Activated CD4-positive, alpha-beta T cell treated with anti-CD3 and anti-CD28 coated beads for 4 hours (primary cell): ENCODE measurements at places on chromosomes 3 and 15.

- DNase-seq: no peak
Observed at GRCh38 chr3:56064684-56065083, 403.6 kb downstream of the ERC2 start.

GRCh38 chr3:35757991-35758757 lies 118.8 kb downstream of the ARPP21 start:
- DNase-seq: no peak

DNA sequence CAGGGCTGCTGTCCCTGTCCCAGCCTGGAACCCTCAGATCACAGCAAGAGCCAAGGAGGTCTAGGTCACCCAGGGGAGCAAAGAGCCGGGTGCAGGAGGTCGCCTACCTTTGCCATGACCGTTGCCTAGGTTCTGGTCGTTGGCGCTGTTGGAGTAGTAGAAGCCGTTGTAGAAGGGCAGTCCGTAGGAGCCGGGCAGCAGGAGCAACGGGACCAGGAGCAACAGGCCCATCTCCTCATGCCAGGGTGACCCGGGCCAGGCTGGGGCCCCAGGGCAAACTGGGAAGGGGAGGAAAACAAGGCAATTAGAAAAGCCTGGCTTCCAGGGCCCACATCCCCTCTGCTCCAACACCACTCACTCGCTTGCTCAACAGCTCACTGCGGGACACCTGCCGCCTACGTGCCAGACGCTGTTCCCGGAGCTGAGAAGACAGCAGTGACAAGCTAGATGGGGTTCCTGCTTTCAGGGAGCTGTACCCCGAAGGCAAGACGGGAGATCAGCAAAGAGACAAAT lies 8.2 kb downstream of the HAPLN3 start:
- no peak for DNase-seq

DNA sequence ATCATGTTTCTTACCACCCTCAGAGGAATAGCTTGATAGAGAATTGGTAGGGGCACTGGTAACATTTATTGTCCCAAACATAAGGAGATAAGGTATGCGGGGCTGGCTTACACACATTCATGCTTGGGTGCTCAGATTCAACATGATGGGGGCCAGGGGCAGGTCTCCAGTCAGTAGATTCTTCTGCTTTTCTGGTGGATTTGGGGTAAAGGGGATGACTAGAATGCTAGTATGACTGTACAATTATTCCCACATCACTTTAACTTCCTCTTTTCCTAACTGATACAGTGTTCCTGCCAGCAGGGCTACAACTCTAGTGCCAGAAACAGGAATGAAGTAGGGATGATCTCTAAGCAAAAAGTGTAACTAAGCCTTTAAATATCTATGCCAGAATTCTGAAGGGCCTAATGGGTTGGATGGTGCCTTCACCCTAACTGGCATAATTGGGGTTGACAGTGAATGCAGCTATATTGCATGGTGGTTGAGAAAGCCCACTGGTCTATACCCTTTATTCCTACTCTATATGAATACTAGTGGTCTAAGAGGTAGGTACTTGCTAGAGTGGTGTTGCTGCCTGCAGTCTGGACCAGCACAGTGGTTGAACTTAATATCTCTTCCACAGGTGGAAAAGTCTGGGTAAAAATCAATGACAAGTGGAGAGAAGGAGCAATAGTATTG lies 117.4 kb downstream of the IL12A start:
- DNase-seq: no peak

GRCh38 chr15:46502667-46503066 lies 867.8 kb downstream of the SQOR start:
- no peak for DNase-seq

GRCh38 chr15:60840703-60841411 lies 361.9 kb upstream of the ICE2 start:
- peak; percentile 35 for DNase-seq

DNA sequence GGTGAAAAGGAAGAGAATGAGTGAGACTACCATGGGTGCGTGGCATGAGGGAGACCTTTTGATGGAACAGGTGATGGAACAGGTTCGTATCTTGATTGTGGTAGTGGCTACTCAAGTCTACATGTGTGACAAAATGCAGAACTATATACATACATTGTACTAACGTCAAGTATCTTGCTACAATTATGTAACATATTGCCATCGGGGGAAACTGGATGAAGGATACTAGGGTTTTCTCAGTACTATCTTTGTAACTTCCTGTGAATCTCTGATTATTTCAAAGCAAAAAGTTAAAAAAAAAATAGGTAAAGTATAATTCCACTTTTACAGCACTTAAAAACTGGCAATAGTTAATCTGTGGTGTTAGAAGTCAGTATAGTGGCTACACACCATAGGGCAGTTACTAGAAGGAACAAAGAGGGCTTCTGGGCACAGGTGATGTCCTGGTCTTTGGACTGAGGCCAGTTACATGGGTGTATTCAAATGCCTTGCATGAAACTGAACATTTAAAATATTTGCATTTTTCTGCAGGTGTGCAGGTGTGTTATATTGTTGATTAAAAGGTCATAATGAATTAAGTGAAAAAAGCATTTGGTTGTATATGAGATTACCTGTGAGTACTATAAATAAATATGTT lies 61.4 kb downstream of the LRRK1 start:
- DNase-seq: no peak

DNA sequence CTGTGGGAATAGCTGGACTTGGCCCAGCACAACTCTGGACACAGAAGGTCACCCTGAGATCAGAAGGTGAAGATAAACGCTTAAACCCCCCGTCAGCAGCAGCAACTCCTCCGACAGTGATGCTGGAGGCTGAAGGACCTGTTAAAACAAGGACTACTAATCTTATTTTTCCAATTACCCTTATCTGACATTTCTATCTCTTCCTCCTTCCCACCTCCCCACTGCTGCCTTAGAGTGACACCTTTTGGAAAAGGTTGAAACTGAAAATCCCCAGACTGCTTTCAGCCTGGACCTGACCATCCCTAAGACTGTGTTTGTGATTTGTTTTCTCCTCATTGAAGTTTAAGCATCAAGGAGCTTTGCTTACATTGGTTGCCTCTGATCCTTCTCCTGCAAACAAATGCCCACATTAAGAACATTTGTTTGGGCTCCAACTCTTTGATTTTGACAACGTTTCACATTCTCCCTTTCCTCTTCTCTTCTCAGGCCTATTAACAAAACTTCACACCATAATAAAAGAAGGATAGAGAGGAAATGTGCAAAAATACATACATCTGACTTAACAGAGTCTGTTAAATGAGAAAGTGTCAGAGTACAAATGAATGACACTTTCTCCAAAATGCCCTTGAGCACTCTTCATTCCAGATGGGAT lies 410.6 kb upstream of the WNT5A start:
- DNase-seq: no peak

GRCh38 chr3:29335438-29335837 lies 54.6 kb downstream of the RBMS3 start:
- DNase-seq: no peak

DNA sequence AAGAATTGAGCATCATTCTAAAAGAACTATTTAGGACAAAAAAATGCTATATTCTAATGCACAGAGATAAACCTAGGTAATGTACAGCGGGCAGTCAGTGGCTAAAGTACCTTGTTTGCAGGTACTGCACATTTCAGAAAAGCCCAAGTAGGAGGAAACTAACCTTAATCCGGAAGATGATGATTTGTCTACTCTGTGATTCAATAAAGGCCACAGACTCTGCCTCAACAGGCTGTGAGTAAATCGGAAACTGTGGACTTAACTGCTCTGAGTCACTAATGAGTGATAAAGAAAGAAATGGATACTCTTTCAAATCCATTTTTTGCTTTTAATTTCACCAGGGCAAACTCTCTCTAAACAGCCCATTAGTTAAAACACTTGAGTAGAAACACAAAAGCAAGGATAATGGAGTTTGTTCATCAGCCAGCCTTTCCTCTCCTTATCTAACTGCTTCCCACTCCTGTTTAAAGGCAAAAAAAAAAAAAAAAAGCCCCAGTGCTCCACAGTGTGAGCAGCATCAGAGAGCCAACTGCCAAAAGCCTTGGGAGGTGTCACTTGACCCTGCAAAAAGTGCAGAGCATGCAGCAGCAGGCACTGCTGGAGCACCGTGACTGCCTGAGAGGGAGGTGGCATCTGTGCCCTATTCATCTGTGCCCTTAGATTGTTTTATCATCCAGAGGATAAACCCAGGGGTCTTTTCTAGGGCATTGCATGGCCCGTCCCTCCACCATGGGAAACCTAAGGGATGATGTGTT lies 187.7 kb downstream of the SATB1 start:
- DNase-seq: no peak

GRCh38 chr3:194492001-194492400 lies 5.2 kb upstream of the ATP13A3 start:
- DNase-seq: no peak

DNA sequence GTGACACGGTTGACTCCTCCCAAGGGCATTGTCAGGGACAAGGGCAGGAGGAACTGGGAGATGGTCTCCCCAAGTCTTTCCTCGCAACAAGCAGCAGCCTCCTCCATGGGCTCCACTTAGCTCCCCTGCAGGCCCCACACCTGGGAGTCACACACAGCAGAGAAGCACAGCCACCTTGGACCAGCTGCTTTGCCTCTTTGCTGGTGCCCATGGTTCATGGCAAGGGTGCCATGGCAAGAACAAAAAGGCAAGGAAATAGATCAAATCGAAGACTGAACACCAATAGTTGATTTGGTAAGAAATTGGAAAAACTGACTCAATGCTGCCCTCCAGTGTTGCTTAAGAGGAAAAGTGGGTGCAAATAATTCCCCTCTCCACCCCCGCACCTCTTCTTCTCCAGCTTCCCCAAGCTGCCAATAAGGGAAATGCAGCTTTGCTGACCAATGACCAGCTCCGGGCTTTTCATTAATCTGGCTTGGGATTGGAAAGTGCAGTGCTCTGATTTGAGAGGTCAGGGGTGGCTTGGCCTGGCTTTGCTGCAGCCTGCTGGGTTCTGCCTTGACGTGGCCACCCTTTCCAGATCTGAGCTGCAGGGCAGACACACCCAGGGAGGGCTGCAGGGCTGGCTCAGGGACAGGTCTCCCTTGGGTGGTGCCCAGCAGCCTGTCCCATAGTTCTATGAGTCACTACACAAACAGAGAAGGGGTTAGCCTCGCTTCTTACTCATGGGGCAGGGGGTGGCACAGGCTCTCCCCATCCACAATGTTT lies 162.0 kb downstream of the KLF13 start:
- DNase-seq: peak; percentile 42

DNA sequence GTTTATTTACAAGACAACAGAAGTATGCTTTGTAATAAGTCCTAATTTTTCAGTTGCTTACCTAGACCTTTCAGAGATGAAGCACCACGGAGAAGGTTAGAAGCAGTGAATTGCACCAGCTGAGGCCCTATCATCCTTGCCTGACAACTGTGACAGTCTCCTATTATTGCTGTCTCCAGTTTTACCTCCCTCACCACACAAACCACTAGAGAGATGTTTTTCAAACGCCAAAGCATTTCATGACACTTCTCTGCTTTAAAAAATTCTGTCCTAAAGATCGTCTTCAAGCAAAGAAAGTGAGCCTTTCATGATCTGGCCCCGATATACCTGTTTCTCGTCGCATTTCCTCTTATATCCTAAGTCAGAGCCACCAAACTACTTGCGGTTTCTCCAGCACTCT lies 72.3 kb upstream of the TSPAN3 start:
- no peak for DNase-seq

- DNase-seq: no peak
Observed at GRCh38 chr3:123688241-123688747, 103.4 kb upstream of the HACD2 start.

DNA sequence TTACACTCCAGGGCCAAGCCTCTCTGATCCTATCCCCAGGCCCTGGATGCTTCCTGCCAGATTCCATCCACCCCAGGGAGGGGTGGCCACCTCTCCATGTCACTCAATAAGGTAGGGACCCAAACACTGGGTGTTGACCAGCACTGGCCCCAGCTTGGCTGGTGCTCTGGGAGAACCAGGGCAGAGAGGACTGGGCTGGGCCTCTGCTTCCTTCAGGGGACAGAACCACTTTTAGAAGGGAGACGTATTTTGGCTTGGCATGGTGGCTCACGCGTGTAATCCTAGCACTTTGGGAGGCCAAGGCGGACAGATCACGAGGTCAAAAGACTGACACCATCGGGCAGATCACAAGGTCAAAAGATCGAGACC lies 4.7 kb upstream of the CPLX3 start:
- no peak for DNase-seq

- no peak for DNase-seq
Observed at GRCh38 chr3:45029216-45029615, 3.1 kb downstream of the CLEC3B start.

DNA sequence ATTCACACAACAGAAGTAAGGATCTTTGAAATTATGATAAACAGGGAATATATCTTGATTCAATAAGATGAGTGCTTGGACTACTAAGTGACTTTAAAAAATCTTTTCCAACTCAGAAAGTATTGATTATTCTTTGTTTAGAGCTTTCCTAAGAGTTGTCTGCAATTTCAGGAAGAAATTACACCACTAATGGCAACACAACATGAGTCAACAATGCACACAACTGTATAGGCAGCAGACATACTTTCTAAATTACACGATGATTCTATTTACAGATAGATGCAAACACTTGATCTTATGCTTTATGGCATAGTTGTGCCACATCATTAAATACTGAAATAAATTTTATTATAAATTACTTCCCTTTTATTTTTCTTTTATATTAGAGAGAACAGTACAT lies 4.4 kb downstream of the NAA50 start:
- no peak for DNase-seq

GRCh38 chr15:87671289-87671688 lies 585.2 kb downstream of the NTRK3 start:
- no peak for DNase-seq

DNA sequence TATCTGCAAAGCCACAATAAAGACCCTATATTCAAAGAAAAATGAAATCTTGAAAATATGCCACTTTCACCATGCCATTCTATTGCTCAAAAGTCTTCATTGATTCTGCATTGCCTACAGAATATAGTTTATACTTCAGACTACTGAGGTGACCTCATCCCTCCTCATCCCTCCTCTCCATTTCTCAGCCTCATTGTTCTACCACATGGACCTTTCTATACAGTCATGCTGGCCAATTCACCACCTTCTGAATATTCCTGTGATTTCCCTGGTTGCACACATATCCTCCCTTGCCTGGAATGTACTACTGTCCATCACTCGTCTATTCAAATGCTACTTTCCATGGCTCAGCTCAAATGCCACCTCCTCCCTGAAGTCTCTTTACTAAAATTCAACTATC lies 3.5 kb upstream of the COL8A1 start:
- no peak for DNase-seq

- DNase-seq: no peak
Observed at GRCh38 chr3:195558602-195559001, 15.5 kb upstream of the PPP1R2 start.

DNA sequence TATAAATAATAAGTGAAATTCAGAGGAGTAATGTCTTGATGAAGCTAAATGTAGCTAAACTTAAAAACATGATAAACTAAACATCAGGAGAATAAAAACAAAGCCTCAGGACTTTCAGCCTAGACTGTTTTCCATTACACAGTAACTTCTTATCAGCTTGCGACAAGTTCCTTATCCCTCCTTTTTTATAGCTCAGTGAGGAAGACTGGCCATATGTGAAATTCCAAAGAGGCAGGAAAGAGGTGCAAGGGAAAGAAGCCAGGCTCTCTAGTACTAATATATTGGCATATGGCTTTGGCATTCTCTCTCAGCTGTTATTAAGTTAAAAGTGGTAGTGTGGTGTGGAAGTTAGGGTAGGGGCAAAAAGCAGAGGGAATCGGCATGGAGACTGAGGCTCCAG lies 4.4 kb downstream of the COX17 start:
- no peak for DNase-seq
